GM20000 (cell line): ENCODE measurements at places on chromosomes 7 and 10.
A peak's percentile ranks its signal among the peaks of the same experiment; 100 is the strongest.

DNA sequence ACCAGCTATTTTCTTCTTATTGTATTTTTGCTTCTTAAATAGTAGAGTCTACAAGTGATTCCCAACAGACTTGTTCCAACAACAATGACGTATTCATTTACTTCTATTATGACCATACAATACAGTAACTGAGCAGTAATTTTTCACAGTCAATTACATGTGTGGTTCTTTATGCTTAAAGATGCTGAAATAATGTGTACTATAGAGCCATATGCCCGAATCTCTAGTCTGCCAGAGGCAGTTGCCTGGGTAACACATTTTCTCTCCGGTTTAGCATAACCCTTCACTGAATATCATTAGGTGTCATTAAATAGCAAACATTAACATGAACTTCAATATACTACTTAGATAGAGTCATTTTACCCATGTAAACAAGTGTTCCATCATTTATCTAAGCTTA lies 75.0 kb downstream of the SLC25A13 start:
- no peak for DNase-seq

- no peak for DNase-seq
Measured at GRCh38 chr7:67738958-67739357, 742.3 kb downstream of the TYW1 start.

DNA sequence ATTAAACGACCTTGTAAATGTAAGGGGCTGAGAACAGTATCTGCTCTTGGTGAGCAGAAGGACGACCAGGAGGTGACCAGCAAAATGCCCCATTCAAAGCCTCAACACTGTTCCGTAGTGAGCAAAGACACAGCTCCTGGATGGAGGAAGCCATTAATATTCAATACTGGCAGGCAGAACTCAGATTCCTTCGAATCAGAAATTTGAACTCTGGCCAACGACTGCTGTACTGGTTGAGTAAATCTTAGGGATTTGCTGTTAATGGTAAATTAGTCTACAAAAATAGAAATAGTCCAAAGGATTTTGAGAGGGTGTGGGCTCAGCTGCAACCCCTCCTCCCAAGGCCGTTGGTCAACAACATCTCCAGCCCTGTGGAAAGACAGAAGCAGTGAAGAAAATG lies 130.5 kb upstream of the PFKP start:
- no peak for DNase-seq

DNA sequence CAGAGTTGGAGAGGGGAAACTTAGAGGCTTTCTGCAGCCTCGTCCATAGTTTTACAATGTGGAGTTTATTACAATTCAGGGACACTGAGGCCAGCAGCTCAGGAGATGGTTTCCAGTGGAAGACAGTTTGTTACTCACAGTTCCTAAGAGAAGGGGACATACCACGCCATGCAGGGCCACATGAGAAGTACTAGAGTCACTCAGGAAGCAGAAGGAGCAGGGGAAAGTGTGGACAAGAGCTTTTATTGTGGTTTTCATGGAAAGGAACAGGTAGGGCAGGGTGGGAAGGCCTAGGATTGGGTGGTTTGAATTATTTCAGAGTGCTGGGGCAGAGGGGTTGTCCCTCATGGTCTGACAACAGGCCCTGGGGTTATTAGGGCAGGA lies 292.1 kb upstream of the IGFBP3 start:
- no peak for DNase-seq

DNA sequence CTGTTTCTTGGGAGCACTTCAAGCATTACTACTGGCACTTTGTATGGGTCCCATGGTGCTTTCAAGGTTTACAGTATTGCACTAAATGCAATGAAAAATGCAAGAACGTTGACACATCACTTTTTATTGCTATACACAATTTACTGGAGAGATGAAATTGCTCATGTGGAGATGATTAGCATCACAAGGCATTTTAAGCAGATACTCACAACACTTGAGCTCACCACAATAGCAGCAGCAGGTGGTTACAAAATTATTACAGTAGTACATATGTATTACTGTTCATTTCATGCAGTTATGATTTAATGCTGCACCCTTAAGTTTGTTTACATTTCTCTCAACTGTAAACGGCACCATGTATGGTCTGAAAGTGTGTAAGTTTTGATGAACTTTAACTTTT lies 537.7 kb downstream of the GRM8 start:
- DNase-seq = no peak

- DNase-seq = no peak
Measured at GRCh38 chr7:22858274-22858639, 35.6 kb upstream of the TOMM7 start.

DNA sequence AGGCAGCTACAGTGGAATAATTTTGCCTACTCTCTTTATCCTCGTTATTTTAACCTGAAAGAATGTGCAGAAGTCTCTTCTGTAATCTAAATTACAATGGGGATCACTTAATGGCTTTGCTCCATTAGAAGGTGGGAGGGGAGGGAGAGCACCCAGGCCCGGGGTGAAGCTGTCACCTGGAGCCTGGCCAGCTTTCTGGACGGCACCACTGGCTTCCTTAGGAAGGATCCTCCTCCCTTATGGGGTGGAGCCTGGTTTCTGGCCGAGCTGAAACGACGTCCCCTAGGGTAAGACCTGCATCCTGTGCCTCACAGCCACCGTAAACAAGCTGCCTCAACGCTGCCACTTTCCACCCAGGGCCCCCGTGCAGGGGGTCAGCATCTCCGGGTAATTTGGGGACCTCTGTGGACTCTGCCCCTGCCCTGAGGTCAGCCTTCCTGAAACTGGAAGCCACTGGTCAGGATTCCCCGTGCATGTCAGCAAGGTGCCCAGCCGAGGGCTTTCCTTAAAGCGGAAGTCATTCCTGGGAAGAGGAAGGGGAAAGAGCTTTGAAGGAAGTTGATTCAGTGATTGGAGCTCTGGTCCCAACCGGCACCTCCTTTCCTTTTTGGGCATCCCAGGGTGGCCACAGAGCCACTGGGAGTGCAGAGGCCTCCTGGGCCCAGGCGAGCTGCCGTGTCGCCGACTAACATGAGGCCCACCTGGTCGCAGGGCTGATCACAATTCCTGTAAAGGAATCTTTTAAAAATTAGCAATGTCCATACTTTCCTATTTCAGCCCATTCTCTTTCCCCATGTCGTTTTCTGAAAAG lies 569.1 kb downstream of the DNAJB6 start:
- no peak for DNase-seq

- DNase-seq = peak; percentile 14
Measured at GRCh38 chr10:90319188-90319914, 538.5 kb downstream of the HTR7 start.

- DNase-seq = no peak
Measured at GRCh38 chr7:151891753-151892152, 14.8 kb upstream of the PRKAG2 start.

DNA sequence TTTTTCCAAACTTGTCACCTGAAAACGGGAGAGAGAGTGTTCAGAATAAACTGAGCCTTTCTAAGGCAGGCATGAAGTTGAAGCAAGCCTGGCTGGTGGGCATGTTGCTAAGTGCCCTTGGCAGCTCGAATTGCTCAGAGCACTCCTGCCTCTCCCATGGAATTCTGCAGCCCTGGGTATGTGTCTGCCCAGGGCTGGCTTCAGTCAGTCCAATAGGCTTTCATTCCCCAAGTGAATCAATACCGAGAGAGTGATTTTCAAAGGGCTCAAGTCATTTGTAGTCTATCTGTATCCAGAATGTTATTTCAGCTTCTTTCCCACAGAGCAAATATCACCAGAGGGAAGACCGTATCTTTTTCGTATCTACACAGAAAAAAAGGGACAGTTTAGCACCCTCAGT lies 415.5 kb upstream of the COBL start:
- DNase-seq = no peak

GRCh38 chr10:71542478-71542877 lies 145.8 kb downstream of the CDH23 start:
- no peak for DNase-seq

DNA sequence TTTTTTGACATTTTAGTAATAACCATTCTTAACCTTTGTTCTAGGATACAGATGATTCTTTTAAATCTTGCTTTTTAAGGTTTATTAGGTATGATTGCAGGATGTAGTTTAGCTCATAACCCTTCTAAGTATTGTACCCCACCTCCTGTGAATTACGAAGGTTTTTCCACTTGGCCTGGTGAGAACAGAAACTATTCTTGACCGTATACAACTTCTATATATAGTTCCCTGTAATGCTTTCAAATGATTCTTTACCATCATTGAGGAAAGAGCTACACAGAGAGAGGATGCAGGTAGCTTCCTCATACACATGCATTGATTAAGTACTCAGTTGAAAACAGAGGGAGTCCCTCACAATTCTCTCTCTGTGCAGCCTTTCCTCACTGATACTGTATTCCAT lies 86.3 kb downstream of the PALS2 start:
- peak; percentile 46 for DNase-seq

DNA sequence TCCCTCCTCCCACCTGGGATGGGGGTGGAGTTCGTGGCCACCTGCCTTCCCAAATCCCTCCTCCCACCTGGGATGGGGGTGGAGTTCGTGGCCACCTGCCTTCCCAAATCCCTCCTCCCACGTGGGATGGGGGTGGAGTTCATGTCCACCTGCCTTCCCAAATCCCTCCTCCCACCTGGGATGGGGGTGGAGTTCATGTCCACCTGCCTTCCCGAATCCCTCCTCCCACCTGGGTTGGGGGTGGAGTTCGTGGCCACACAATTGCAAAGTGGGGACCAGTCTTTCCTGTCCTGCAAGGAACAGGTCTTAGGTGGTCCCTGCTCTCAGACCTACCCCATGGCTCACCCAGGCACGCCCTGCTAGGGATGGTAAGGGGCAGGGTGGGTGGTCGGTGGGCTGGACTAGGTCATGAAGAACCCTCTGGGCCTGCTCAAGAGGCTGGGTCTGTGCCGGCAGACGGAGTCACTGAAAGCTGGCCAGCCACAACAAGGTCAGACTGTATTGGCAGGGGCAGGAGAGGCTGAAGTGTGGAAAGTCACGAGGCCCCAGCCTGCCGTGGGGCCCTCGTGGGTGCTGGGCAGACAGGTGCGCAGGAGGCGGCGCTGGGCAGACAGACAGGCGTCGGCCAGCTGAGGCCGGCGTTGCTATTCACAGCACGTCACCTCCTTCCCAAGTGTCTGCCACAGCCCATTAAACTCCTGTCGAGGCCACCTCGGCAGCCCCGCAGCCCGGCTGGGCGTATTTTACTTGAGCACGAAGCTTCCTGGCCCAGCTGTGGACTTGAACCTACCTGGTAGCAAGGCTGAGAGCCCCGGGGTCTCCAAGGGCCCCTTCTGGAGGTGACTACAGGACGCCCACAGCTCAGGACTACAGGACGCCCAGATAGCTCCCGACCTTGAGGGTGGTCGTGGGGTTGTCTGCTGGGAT lies 4.1 kb downstream of the KNDC1 start:
- DNase-seq = no peak

GRCh38 chr7:116557066-116557585 lies 32.3 kb downstream of the CAV1 start:
- DNase-seq = no peak

GRCh38 chr7:73984481-73985205 lies 43.3 kb upstream of the ELN start:
- DNase-seq = no peak

GRCh38 chr7:36736899-36737211 lies 12.6 kb upstream of the AOAH start:
- DNase-seq = peak; percentile 32

GRCh38 chr7:74575083-74575784 lies 82.3 kb upstream of the GTF2I start:
- DNase-seq = no peak

DNA sequence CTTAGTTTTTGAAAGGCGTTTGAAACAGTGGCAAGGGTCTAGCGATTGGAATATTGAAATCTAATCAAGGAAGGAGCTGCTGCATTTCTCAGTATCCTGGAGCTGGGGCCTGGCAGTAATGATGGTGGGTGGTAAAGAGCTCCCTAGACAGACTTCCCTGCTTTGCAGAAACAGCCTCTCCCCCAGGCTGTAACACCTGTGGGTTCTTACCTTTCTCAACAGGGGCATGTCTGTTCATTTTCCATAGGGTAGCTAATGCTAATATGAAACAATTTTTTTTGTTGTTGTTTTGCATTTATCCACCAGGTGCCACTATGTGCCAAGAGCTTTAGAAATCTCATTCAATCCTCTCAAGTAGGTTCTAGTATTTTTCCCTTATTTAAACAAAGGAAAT lies 345.5 kb downstream of the REEP3 start:
- DNase-seq = no peak

DNA sequence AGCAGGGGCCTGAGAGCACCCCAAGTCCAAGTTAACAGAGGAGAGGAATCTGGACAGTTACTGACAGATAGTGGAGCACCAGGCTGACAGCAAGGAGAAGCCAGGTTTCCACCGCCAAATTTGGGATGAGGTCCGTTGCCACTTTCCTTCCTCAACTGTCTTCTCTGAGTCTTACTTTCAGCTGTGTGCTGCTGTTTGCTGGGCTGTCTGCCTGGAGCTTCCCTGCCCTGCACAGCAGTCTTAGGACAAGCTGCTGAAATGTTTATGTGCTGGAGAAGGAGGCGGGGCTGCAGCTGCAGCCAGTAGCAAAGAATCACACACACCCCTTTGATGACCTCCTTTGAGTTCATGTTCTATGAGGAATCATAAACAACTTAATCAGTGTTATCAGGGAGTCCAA lies 17.4 kb upstream of the CYP3A7 start:
- DNase-seq = no peak

DNA sequence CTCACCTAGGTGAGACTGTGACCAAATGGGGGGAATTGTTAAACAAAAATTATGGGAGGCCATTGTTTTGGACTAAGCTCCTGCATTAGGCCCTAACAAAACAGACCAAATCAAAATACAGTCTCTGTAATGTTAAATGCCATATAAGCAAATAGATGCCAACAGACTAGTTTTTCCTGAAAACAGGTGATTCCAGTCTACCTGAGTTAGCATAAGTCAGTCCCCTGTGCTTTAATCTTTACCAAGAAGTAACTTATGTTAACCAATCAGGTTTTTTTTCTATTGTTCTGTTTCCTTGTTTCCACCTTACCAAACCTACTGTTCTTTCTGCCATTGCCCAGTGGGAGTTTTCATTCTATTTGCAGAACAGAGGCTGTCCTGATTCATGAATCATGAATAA lies 48.0 kb downstream of the PDZD8 start:
- DNase-seq = no peak

DNA sequence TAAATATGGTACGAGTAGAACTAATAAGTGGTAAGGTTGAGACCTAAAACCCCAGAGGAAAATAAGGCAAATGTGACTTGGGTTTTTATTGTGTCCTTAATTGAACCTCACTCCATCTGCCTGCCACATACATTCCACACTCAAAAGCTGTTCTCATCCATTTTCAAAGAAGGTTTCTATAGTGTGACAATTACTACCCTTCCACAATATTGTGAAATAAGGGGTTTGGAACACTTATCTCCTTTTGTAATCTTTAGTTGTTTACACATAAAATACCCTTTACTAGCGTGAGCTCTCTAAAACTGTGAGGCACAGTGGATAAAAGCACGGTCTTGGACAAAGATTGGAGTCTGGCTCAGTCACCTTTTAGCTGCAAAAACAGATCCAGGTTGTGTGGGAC lies 166.6 kb downstream of the THSD7A start:
- DNase-seq = no peak

GRCh38 chr7:32164341-32164996 lies 94.3 kb upstream of the PDE1C start:
- no peak for DNase-seq

- no peak for DNase-seq
Measured at GRCh38 chr7:55504093-55504859, 68.0 kb downstream of the VOPP1 start.

- no peak for DNase-seq
Measured at GRCh38 chr7:81534996-81535395, 234.9 kb downstream of the HGF start.
